ENCODE measurements at places on chromosomes 5 and 9.

- peak; percentile 1 for DNase-seq
Observed at GRCh38 chr9:61674465-61674864, 484.6 kb downstream of the SPATA31A7 start.

DNA sequence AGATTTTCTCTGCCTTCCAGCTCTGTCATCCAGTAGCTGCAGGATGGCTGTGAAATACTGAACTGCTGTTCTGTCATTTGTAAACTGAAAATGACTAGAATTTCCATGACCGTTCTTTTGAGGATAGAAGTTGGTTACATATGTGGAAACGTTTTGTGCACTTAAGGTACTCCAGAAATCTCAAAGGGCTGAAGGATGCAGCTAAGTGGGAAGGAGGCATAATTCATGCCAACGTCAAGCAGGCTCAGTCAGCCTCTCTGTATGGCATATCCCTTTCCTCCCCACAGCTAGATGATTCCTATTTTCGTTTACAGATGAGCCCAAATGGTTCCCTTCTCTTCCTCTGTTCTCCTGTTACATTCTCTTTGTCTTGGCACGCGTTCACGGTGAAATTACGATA is 257.6 kb downstream of the FBXL7 start:
- no peak for DNase-seq

DNA sequence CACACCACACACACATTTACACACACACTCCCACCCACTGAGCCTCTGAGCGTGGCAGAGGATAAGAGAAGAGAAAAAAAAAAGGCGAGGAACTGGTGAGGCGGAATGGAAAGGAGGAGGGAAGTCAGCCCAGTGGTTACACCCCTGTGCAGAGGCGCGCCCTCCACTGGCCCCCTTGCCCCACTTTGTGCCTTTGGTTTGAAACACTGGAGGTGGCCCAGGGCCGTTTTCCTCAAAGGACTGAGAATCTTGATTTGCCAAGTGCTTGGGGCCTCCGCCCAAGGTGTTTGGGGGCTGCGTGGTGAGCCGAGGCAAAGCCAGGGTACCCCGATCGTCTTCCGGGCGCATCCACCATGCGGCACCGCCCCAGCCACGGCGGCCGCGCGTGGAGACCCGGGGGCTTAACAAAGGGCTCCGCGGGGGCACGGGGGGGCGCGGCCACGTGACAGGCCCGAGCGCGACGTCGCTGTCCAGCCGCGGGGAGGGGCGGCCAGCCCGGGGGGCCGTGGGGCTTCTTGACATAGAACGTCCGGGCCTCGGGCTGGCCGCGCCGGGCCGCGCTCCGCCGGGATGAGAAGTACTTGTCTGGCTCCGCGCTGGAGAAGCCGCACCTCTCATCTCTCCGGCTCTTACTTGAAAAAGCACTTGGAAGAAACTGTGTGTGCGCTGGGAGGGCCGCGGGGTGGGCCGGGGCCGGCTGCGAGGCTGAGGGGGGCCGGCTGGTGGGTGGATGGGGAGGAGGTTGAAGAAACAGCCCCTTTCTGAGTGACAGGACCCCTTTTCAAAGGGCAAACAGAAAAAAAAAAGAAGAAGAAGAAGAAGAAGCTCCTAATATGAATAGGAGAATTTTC is 21.0 kb downstream of the NR2F1 start:
- DNase-seq: no peak

- DNase-seq: no peak
Observed at GRCh38 chr9:131279863-131280570, 3.7 kb upstream of the FAM78A start.

DNA sequence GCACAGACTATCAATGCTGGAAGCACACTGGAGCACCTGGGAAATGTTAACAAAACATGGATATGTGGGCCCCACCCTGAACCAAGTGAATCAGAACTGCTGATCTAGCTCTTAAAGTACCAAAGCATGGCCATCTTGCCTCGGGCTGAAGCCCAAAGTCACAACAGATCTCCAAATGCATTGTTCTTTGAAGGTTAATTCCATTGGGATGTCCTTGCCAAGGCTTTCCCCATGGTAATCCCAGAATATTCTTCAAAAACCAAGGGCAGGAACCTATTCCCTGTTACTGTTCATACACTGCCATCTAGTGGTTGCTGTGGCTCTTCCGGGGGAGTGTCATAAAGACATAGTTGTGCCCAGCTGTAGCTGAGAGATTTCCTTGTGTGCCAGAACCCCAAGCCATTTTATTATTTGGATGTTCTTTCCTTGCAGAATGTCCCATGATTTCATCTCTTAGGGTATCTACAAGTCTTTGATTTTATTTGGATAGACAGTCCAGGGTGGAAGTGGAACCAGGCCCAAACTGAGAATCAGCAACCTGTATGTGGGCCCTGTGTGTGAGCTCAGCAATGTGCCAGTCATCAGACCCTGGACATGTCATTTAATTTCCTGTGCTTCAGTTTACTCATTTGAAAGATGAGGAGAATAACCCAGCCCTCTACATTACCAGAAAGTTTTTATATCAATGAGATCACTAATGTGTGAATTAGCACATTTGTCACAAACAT is 290.0 kb downstream of the ACTL7B start:
- peak; percentile 45 for DNase-seq

DNA sequence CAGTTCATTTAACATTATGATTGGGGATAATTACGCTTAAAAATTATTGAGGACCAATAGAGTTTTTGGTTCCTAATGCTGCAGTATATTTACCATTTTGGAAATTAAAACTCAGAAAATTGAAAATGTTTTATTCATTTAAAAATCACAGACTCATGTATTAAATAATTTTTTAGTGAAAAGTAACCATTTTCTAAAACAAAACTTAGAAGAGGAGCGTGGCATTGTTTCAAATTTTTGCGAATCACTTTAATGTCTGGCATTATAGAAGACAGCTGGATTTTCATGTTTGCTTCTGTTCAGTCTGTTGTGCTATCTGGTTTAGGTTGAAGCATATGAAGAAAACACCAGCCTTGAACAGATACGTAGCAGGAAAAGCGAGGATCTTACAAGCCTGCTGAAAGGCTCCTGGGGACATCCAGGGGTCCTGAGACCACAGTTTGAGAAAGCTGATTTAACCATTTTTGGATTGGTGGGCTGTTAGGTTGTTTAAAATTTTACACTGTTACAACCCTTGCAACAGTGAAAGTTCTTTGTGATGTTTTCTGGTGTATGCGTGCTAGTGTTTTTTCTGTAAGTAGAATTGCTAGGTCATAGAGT is 1.6 kb downstream of the ZFYVE16 start:
- DNase-seq: no peak

- DNase-seq: no peak
Observed at GRCh38 chr5:82182662-82183061, 95.5 kb downstream of the RPS23 start.

DNA sequence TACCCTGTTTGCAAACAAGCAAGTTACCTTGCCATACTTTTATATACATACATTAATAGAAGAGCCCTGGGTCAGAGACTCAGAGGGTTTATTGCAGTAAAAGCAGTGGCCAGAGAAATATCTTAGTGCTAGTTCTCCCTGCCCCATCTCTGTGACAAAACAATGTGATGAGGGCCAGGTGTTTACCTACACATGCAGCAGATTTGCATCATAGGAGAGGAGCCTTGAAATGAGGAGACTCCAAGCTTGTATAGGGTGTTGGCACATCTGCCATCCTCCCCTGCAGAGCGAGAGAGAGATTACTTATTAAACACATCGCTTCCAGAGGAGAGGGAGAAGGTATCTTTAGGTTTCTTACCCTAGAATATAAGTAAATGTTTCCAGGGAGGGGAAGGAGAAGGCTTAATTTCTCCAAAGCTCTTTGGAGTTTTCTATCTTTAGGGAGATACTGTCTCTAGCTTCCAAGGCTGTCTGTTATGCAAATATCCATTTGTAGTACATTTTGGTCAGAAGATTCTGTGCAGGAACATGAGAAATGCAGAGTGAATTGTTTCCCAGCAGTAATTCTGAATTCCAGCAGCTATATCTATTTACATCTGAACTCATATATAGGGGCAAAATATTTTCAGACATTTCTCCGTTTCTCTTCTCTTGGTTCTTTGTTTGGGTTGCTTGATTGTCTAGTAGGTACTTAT is 15.7 kb downstream of the FER start:
- DNase-seq: no peak

- no peak for DNase-seq
Observed at GRCh38 chr5:56829137-56829908, 14.0 kb downstream of the MAP3K1 start.

DNA sequence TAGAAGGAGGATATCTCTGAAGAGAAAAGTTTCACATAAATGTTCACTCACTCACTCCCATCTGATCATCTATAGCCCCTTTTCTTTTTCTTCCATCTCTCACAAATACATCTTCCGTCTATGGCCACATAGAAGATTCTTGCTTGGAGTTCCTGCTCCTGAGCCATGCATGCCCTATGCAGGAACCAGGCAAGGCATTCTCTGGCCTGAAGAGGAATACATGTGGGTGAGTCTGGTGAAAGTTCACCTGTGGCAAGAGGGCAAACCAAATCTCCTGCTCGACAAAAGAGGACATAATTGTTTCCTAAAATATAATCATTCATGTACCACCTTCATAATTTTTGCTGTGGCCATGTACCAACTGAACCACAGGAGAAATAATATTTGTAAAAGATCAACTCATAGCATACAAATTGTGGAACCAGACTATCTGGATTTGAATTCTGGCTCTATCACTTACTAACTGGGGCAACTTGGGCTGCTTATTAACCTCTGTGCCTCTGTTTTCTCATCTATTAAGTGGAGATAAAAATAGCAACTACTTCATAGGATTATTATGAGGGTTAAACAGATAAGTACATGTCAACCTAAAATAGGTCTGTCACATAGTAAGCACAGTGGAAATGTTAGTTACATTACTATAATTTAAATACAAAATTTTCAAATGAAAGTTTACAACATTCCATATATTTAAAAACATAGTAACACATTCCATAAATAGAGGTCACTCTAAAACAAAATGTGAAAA is 121.2 kb upstream of the NFIB start:
- no peak for DNase-seq

GRCh38 chr5:133952729-133953567 is 15.5 kb downstream of the C5orf15 start:
- DNase-seq: no peak

- DNase-seq: no peak
Observed at GRCh38 chr5:139141446-139142204, 56.5 kb downstream of the SIL1 start.

DNA sequence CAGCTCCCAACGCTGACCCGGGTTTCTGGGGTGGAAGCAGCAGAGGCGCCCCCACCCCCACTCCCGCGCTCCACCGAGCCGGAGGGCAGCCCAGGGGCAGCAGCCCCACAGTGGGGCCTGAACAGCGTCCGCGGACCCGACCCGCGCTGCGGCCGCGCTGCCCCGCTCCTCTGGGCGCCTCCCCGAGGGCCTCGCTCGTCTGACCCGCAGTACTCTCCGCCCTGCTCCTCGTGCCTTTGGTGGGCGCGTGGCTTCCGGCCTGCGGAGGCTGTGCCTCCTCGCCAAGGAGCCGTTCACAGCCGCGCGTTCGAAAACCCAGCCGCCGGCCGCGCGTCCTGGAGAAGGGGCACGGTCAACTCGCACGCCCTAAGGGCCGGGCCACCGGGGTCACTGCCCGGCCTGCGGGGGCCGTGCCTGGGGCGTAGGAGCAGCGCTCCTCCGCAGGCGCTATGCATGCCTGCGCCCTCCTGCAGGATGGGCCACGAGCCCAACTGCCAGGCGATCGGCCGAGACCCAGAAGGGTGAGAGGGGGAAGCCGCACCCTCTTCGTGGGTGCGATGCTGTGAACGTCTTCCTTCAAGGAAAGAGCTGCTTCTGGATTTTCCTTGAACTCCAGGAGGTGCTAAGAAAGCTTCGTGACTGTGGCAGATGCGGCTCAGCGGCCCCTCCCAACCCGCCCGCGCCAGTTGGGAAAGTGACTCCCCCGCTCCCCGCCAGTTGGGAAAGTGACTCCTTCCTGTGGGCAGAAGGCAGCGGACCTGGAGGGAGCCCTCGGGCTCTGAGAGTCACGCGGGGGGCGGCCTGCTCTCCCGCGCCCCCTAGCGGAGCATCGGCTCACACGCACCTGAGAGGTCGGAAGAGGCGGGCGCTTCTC is 82.7 kb downstream of the HSD17B3 start:
- DNase-seq: peak; percentile 67

- DNase-seq: no peak
Observed at GRCh38 chr9:29861803-29862202, 2288.5 kb upstream of the C9orf72 start.

GRCh38 chr9:29241320-29241719 is 1668.0 kb upstream of the C9orf72 start:
- no peak for DNase-seq

DNA sequence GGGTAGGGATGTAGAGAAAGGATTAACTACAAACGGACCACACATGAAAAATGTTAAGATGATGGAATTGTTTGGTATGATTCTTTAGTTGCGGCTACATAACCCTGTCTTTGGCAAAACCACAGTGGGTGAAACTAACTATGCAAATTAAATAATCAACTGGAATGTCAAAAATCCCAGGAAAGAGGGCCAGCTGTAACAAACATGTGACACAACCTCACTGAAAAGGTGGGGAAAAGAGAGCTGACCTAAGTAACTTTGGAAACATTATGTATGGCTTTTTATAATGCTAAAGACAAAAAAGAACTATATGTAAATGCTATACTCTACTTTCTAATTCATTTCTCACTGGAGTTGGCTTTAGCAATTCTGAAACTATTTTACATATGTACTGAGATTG is 252.0 kb downstream of the MRPS30 start:
- DNase-seq: no peak

GRCh38 chr5:112142769-112143270 is 276.3 kb downstream of the EPB41L4A start:
- no peak for DNase-seq

GRCh38 chr9:112558476-112558875 is 71.8 kb downstream of the KIAA1958 start:
- no peak for DNase-seq

DNA sequence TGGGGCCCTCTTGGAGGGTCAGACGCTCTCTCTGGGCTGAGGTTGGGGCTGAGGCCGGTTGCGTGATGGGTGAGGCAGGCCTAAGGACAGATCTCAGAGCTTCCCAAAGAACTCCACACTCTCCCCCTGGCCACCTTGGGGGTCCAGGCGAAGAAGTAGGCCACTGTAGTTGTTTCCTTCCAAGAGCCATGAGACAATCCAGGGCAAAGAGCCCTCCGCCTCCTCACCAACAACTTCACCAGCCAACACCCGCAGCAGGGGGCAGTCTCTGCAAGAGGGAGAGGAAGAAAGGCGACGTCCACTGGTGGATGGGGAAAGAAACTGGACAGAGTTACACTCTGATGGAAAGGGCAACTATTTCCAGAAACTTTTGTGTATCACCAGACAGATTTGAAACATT is 10.7 kb downstream of the SLC35A4 start:
- no peak for DNase-seq

GRCh38 chr5:60604771-60605170 is 95.2 kb downstream of the DEPDC1B start:
- no peak for DNase-seq

DNA sequence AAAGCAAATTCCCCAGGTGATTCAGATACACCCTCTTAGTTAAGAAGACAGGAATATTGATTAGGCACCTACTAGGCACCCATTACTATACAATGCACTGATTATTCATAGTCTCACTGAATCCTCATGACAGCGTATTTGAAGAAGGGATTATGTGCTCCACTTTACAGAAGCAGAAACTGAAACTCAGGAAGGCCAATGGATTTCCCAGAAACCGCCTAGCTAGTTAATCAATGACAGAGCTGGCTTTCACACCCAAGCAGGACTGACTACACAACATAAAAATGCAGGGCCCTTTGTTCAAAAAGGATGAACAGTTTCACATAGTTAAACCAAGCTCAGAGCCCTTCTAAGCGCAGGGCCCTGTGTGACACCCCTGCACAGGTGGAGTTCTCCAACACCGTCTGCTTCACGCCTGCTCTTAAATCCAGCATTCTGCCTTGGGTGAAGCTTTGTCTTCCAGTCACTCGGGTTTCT is 117.3 kb downstream of the TTLL11 start:
- DNase-seq: no peak

All from GM13976 (cell line).